ENCODE measurements at places on chromosomes 6 and 20. TPM values are rescaled to one million over a fixed set of nuclear protein-coding genes. Genes with fewer than 3 reads are reported as not detected.

DNA sequence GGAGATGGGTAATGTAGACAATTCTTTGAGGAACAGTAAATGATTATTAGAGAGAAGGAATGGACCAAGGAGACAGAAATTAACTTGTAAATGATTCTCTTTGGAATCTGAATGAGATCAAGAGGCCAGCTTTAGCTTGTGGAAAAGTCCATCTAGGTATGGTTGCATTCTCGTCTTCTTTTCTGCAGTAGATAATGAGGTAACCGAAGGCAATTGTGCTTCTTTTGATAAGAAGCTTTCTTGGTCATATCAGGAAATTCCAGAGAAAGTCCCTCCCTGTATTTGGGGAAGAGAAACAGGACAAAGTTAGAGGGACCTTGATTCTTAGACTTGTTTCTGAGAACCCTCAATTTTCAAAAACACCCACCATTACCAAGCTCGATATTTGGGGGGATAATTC lies 109.1 kb upstream of the PRSS16 start:
- no peak for DNase-seq
- H3K36me3 ChIP-seq = peaks cover 5% of the 10 kb centered on the region
- H3K27me3 ChIP-seq = no peaks in the 10 kb centered on the region
- H3K4me1 ChIP-seq = peaks cover 42% of the 10 kb centered on the region
- H3K27ac ChIP-seq = peak overlapping the region; percentile 96
- peak overlapping the region; percentile 86 for H3K4me3 ChIP-seq

DNA sequence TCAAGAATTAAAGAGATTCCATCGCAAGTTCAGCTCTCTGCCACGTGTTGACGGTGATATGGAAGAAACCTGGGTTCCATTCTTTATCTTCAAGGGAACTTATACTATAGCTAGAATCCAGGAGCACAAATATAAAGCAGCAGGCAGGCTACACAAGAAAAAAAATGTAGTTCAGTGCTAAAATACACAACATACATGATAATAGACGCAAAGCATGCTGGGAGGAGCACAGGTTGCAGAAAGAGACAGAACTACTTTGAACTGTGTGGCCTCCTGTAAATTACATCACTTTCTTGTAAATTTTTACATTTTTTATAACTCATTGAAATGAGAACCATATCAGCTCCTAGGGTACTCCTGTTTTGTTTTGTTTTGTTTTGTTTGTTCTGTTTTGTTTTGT lies 53.8 kb upstream of the RBM24 start:
- no peaks in the 10 kb centered on the region for H3K36me3 ChIP-seq
- peaks cover 4% of the 10 kb centered on the region for H3K27me3 ChIP-seq
- H3K27ac ChIP-seq = no peak overlapping the region
- H3K4me3 ChIP-seq = no peak overlapping the region

Gene VSX1
- total RNA-seq = not detected

Gene CCN5
- total RNA-seq = not detected
